ENCODE measurements at places on chromosomes 2 and 18.

DNA sequence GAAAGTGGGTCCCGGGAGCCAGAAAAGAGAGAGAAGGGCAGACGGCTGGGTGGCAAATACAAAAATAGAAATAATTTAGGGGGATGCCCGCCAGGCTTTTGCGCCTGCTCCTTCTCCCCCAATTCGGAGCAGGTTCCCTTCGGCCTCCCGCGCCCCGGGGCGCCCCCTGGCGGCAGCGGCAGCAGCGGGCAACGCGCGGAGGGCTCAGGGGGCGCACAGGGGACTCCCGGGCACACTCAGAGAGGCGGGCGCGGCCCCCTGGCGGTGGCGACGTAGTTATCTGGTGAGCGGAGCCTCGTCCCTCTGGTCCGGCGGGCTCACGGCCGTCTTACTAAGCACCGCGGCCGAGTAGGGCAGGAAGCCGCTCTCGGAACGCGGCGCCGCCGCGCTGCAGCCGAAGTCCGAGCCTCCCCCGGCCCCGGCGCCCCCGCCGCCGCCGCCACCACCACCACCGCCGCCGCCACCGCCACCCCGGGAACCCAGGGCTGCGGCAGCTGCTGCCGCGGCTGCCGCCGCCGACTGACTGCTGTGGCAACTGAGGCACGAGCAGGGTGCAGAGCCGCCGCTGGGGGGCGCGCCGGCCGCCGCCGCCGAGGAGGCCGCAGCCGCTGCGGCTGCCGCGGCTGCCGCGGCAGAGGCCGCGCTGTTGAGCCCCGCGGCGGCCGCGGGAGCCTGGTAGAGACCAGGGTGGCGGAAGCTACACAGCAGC is 3.8 kb downstream of the EVX2 start:
- no peak for DNase-seq

GRCh38 chr2:148952621-148953020 is 77.6 kb downstream of the KIF5C start:
- DNase-seq = no peak

GRCh38 chr2:218876562-218877219 is 4.0 kb upstream of the WNT10A start:
- no peak for DNase-seq

- no peak for DNase-seq
Observed at GRCh38 chr2:137705296-137705695, 259.0 kb upstream of the HNMT start.

DNA sequence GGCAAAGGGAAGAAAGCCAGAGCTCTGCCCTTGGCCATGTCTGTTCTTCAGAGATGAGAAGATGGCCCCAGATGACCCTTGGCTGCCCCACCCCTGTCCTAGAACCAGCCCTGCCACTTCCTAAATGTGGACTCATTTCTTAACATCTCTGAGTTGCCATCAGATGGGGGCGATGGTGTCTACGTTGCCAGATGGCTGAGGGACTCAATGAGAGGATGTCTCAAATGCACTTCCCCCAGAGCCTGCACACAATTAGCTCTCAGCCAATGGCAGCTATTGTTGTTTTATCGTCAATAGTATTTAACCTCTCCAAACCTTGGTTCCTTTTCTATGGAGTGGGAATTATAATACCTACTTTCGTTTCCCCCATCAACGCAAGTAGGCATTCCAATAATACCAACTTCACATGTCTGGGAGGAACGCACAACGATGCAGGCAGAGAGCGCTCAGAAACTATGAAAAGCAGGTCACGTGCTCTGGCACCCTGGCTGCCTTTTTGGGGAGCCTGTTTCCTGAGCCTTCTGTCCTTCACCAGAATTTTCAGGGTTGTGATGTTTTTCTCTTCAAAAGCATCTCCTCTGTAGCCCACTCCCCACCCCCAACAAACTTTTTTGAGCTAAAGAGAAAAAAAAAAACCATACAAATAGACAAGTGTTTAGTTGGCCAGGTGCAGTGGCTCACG is 100.3 kb downstream of the MCFD2 start:
- no peak for DNase-seq

DNA sequence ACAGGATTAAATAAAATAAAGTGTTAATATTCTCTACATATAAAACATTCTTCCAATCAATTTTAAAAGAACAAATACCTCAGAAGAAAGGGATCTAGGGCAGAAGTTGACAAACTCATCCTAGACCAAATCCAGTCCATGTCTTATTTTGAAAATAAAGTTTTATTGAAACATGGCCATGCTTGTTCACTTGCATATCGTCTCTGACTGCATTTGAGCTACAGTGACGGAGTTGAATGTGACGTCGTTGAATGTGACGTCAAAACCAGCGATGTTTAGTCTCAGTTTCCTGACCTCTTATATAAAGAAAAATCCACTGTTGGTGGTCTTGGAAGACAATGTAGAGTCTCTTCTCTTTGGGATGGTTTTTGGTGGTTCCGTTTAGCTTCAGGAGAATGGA is 33.6 kb downstream of the GREB1L start:
- no peak for DNase-seq

DNA sequence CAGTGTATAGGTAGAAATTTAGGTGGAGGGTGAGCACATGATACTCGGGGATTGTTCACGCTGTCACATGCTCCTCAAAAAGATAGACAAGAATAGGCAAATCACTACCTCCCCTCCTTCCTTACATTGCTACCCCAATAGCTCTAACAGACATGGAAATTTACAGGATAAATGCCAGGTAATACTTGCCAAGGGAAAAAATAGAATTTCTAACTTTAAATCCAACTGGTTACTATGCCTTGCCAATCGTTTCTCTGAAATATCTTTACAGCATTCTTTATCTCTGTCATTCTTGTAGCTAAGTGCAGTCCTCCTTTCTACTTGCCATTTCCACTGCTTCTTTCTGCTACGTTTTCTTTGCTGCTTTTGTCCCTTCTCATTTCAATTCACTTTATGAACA is 339.8 kb upstream of the ZEB2 start:
- DNase-seq = no peak

- DNase-seq = no peak
Observed at GRCh38 chr2:236525411-236525997, 44.1 kb upstream of the ACKR3 start.

DNA sequence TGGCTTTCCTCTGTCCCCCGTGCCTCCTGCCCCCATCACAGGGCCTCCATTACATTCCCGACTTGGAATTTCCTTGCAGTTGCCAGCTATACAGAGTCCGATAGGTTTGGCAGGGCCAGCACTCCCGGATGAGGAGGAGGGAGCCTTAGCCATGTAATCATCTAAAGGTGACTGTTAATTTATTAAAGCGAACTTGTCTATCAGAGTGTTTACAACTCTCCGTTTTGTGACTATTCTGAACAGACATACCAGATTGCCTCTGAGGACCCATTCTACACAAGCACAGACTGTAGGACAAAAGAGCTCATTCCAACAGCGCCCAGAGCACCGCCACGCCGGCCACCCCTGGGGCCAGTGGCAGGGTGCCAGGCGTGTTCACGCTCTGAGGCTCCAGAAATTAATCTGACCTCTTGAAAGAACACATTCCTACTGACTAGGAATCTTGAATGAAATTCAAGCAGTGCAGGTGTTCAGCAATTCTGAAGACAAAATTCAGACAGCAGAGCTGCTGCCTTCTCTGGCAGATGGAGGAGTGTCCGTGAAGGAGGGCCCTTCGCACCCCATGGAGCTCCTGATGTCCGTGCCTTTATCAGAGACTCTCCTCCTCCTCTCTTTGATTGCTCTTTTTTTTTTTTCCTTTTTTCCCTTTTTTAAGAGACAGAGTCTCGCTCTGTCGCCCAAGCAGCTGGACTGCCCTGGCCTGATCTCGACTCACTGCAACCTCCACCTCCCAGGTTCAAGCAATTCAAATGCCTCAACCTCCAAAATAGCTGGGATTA is 58.1 kb upstream of the RALBP1 start:
- DNase-seq = no peak

DNA sequence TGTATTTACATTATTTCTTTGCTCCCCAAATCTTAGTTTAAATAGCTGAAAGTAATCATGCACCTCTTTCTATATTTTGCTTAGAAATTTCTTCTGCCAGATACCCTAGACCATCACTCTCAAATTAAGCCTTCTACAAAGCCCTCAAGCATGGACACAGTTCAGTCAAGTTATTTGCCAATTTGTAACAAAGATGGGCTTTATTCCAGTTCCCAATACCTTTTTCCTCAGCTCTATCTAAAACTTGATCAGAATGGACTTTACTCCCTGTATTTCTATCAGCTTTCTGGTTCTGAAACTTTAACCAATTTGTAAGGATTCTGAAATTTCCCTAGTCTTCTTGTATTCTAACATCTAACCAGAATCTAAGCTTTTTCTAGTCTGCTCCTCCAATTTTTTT is 56.6 kb downstream of the SYT4 start:
- DNase-seq = no peak

GRCh38 chr2:230512955-230513748 is 97.2 kb downstream of the SP100 start:
- no peak for DNase-seq

DNA sequence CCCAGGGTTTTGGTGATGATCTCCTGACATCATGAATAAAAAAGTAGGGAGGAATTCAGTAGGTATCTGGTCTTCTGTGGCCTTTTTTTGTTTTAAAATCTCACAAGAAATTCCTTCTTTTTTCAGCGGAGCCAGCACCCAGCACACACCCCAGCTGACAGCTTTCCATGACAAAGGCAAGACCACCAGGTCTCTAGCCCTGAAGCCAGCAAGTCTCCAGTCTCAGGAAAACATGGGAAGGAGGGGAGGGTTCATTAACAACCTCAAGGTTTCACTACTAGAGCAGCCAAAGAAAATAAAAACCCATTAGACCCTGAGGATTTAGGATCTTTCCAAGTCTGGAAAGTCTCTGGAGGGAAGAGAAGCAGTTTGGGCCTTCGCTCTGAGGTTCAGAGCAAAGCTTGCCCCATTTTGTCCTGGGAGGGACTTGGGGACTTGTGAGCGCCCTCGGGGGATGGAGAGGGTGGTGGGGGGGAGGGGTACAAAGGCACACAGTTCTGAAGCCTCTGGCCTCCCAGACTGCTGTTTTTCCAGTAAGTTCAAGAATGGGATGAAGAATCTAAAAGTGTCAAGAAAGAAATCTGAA is 9.0 kb downstream of the FOXI3 start:
- peak; percentile 57 for DNase-seq

- no peak for DNase-seq
Observed at GRCh38 chr2:59236723-59237122, 995.6 kb upstream of the FANCL start.

- no peak for DNase-seq
Observed at GRCh38 chr2:184767059-184767458, 168.7 kb downstream of the ZNF804A start.

DNA sequence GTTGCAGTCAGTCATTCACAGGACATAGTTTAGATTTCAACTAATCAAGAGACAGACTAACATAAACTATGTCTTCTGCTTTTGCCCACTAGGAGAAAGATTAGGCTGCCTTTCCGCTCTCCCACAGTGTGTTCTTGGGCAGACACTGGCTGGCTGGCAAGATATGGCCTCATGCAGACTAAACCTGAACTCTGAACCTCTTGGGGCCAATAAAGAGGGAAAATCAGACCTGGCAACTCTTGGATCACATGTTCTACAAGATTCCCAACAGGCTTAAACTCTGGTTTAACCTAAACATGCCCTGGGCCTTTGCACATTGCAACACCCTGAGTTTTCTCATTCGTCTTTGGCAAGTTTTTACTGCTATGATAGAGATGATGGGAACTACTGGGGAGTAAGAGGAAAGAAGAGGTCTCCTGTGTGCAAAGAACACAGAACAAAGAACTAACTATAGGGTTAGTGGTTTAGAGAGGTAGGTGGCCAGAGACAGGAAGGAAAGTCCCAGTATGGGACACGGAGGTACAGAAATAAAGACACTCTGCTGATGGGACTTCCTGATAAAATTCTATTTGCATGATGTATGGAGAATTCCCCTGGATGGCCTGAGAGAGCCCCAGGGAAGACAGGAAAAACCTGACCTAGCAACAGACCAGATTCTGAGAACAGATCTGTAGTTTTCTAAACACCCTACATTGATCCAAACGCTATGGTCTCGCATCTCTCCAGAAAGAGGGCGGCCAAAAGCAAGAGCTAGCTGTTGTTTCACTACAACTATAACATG is 2.0 kb upstream of the ATRAID start:
- DNase-seq = no peak

DNA sequence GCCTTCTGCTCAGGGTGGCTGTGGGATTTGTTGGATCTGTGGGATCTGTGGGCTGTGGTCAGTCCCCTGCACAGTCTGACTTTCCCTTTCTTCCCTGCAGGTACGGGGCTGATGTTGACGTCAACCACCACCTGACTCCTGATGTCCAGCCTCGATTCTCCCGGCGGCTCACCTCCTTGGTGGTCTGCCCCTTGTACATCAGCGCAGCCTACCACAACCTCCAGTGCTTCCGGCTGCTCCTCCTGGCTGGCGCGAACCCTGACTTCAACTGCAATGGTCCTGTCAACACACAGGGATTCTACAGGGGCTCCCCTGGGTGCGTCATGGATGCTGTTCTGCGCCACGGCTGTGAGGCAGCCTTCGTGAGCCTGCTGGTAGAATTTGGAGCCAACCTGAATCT is 17.5 kb downstream of the ASB1 start:
- DNase-seq = no peak

- DNase-seq = no peak
Observed at GRCh38 chr2:221285148-221285547, 287.0 kb downstream of the EPHA4 start.

DNA sequence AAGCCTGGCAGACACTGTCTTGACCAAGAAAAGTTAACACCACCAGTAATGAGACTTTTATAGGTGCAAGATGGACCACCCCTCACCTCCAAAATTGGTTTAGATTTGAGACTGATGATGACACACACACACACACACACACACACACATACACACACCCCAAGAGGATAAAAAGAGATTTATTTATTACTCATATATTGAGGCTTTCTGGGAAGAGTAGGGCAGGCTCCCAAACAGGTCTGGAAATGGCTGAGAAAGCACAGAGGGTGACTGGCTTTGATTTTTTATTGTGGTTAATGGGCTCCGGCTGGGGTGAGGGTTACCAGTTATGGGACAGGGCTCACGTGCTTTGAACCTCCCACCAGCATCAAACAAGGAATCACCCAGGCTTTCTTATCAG is 54.2 kb upstream of the ADAM23 start:
- no peak for DNase-seq

- DNase-seq = no peak
Observed at GRCh38 chr2:232894746-232895145, 24.7 kb downstream of the SNORC start.

DNA sequence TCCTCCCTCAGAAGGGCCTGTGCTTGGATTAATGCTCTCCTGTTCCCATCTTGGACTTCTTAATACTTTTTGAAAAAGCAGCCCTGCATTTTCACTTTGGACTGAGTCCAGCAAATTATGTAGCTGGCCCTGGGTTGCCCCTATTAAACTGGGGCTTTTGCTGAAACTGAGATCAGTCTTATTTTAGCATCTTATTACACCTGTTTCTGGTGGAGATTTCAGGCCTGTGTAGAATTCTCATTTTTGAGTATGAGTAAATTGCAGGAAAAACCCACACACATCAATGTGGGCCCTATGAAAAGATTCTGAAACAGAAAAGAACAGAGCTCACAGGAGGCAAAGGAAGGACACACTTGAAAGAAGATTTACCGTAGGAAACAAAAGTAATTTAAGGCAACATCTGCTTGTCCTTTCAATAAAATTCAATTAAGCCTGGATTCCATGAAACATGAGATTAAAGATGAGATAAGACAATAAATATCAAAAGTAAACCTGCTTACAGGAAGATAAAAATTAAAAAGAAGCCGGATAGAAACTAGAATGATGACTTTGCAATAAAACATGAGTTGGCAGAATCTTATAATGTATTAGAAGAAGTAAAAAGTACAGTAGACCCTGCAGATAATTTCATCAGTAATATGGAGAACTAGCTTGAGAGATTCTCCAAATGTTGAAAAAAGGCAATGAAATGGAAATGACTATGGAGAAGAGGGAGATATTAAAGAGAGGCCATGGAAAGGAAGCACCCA is 90.7 kb upstream of the GCFC2 start:
- DNase-seq = no peak

GRCh38 chr2:102915128-102915527 is 153.3 kb downstream of the TMEM182 start:
- no peak for DNase-seq

All from iPS DF 19.7 (cell line).